Stimulated activated CD4-positive, alpha-beta T cell treated with anti-CD3 and anti-CD28 coated beads, Interleukin-12 subunit alpha, Interleukin-12 subunit beta, amount 100 ng/mL, for 48 hours (primary cell): ENCODE measurements at places on chromosomes 12 and 14.

DNA sequence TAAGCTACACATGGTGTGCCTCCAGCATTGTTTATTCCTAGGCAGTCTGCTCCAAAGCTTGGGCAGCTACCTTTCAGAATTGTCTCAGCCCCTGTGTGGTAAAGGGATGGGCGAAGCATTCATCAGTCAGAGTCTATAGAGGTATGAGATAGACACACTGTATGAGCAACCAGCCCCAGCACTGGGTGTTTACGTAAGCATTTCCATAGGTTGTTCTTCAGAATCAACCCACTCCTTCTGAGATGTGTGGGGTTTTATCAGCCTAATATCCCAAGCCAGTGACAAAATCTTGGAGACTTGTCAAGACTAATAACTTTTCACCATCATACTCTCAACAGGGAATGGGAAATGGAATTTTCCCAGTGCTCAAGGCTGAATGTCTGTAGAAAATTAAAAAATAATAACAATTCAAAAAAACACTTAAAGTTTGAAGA lies 98.2 kb downstream of the BTG1 start:
- peak; percentile 33 for DNase-seq

DNA sequence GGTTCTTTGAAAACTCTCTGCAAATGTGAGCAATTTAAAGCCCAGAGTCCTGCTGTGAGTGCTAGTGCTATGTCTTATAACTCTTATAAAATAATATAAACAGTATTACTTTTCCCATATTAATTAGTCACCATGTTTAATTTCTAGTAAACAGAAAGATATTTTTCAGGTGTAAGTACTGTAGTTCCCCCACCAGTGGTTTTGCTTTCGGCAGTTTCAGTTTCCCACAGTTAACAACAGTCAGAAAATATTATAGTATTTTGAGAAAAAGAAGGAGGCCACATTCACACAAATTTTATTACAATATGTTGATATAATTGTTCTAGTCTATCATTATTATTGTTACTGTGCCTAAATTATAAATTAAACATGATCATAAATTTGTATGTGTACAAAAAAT lies 800.5 kb downstream of the LRFN5 start:
- DNase-seq, result no peak

DNA sequence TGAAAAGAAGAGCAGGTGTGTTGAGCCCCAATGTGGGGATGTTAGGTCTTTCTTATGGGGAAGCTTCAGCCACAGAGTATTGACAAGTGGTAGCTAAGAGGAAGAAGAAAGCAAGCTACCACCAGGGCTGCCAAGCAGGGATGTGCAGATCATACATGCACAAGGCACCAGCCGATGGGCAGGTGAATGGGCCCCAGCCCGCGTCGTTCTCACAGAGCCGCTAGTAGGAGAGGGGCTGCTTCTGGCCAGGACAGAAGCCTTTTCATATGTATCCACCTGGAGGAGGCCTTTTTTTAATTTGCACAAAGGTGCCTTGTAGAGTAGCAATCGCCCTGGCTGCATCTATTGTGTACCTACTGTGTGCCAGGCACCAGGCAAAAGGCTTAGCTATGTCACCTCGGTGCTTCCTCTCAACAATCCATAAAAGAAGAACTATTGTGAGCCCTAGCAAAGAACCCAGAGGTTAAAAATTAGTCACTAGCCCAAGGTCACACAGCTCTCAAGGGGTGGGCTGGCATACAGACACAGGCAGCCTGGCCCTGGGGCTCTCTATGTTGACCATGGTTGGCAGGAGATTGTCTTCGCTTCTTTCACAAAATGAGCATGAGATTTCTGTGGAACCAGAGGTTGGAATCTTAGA lies 8.2 kb downstream of the NUAK1 start:
- no peak for DNase-seq

GRCh38 chr12:95633732-95634465 lies 82.6 kb upstream of the USP44 start:
- no peak for DNase-seq

GRCh38 chr12:5733136-5733755 lies 211.8 kb downstream of the ANO2 start:
- no peak for DNase-seq

DNA sequence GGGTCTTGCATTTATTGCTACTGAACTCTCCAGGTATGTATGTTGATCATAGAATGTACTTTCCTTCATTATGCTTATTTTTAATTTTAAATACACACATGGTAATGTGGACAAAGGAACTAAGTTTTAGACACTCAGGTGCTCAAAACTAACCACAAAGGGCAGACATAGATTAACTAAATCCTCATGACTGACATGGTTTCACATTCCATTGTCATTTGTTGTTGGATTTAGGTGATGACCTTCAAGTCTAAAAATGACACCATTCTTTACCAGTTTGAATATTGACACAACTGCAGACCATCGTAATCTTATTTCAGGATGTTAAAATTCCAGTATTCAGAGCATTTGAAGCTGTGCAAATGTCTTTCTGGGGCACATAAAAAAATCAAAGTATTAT lies 128.4 kb downstream of the BBS10 start:
- no peak for DNase-seq

DNA sequence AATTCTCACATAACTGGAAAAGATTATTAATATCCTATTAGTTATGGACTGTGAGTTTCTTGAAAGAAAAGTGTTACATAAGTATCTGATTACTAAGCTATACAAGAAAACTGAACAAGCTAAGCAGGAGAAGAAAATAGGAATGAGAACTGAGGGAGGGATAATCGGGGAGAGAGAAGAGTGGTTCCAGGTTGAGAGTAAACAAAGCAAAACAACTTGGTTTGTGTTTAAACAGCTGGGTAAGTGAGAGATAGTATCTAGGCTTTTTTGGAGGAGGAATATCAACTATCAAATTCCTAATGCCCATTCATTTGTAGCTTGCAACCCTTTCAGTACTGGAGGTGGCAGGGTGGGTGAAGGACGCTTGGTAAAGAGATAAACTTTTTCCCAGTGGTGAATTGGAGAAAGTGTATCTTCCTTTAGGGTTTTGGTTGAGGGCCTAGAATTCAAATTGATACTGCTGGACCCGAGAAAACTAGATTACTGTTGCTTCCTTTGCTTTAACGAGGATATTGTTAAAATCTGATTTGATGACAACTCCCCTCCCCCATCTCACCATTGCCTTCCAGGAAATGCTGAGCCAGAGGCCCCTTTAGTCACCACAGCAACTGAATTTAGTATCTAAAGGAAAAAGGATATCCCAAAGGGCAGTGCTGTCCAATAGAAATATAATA lies 2.0 kb upstream of the SLC2A3 start:
- no peak for DNase-seq

DNA sequence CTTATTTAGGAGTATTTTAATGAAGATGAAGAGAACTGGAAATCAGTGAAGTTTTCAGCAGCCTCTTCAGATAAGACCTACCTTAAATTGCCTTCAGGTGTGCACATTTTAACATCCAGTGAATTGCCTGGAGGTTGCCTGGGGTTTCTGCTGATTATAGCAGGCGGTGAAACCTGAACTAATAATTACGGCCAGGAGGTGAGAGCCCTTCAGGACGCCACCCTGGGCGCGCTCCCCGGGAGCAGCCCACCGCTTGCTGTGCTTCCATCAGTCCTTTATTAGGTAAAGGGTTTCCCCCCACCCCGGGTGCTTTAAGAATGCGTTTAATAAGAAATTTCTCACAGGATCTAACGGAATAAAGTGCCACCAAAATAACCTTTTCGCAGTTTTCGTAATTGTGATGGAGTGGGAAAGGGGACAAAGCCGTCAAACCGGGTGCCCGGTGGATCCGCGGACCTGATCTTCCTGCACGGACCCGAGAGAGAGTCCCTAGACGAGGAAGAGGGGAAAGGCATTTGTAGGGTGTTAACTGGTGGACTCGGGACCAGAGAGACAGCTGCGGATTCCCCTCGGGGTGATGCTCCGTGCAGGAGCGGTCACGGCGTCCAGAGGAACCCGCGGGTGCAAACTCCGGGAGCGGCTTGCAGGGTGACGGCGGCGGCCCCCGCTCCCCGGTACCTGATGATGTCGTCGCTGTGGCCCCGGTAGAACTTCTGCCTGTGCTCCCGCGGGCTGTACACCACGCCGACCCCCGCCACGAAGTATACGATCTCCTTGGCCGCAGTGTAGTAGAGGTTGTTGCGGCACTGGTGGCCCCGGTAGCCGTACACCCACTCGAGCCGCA lies 902 bp downstream of the EML5 start:
- peak; percentile 13 for DNase-seq

DNA sequence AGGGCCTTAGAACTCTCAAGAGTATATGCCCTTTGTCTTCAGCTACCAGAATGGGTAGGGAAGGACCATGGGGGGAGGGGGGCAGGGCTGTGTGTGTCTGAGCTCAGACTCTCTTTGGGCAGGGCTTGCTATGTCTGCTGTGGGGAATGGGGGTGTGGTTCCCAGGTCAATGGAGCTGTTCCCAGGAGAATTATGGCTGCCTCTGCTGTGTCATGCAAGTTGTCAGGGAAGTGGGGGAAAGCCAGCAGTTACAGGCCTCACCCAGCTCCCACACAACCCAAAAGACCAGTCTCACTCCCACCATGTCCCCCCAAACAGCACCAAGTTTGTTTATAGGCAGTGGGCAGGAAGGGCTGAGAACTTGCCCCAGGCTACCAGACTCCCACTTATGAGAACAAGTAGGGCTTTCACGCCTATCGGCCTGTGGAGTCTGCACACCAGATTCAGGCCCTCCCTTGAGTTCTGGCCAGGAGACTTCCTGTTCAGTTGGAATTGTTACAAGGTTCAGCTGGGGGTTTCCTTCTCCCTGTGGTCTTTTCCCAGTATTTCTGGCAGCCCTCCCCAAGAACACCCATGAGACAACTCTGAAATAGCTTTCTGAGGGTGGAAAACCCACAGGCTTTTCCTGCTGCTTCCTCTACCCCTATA lies 6.1 kb upstream of the SERPINA11 start:
- DNase-seq, result no peak

DNA sequence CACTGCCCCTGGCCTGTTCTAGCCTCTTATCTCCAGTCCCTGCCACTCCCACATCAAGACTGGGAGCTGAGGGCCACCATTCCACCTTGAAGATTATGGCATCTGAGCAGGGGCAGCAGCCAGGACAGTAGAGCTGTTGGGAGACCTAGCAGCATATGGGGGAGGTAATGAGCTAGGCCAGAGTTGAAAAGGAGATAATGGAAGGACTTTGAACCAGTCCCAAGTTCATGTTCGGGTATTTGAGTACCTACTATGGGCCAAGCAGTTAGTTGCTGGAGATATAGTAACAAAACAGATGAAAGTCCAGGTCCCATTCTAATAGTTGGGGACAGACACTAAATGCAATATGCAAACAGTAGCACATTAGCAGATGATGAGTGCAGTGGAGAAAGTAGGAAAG lies 151.5 kb downstream of the PLXNC1 start:
- no peak for DNase-seq

- no peak for DNase-seq
Measured at GRCh38 chr12:105409279-105409678, 78.8 kb downstream of the C12orf75 start.

- DNase-seq, result no peak
Measured at GRCh38 chr12:128891856-128892255, 38.6 kb downstream of the GLT1D1 start.

GRCh38 chr12:10361084-10361483 lies 28.8 kb downstream of the KLRK1 start:
- no peak for DNase-seq

- DNase-seq, result no peak
Measured at GRCh38 chr12:108702595-108703320, 28.6 kb downstream of the CORO1C start.

DNA sequence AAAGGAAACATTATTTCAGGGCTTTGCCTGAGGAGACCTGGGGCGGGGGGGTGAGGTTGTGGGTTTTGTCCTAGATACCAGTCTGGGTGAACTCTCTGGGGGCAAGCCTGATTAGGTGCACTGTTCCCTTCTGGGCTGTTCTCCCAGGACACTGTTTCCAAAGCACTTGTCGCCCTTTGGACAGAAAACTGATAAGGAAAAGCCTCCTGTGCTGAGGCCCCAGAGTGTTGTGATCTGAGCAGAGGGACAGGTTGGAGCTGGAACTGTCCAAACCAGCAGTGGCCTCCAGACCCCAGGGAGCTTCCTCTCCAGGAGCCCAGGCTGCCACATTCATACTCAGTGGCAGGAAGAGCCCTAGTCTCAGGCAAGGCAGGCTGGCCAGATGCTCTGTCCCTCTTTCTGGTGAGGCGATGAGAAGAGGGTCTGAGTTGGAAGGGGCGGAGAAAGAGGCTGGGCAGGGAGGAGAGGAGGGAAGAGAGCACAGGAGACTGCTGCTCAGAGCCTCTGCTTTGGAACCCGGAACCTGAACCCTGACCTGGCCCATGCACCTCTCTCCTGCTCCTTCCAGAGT lies 1.9 kb downstream of the GALNT16 start:
- no peak for DNase-seq

DNA sequence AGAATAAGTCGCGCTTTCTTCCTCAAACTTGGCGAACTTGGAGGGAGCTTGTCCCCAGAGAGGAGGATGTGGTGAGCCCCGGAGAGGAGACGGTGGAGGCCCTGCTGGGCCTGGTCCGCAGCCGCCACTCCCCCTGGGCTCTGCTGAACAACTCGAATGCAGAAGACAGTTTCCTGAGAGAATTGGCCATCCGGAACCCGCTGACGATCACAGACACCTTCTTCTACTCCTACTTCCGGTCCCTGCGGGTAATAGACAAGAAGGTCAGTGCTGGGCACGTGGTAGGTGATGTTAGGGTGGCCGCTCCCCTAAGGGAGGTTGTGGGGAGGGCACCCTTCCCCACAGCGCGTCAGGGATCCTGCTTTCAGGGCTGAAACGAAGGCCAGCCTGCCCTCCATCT lies 1.6 kb downstream of the LRRC43 start:
- DNase-seq, result no peak

- DNase-seq, result no peak
Measured at GRCh38 chr14:33669111-33669510, 281.8 kb downstream of the EGLN3 start.

DNA sequence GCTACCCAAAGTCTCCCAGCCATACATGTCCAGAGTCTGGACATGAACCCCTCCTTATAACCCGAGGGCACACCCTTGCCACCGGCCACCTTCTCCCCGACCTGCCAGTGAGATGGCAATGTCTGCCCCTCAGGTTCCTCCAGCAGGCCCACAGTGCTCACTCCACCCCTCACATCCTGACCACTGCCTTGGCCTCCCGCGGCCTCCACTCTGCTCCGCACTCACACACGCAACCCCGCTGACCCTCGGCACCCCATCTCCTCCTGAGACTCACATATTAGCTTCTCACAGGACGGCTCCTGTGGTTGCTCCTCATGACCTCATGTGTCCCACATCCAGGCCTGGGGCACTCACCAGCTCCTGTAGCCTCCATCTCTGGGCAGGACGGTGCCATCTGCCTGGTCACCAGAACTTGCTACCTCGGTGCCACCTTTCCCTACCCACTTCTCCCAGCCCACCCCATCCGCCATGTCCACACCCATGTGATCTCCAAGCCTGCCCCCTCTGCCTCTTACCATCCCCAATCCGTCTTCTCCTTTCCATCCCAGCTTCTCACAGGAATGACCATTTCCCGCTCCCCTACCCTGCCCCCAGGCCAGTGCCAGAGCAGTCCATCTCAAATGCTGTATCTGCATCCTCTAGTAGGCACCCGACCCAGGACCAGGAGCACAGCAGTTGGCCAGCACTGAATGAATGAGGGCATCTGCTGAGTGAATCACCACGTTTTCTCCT lies 198.6 kb upstream of the DIO3 start:
- no peak for DNase-seq
